ENCODE measurements at places on chromosomes 13 and 19.

DNA sequence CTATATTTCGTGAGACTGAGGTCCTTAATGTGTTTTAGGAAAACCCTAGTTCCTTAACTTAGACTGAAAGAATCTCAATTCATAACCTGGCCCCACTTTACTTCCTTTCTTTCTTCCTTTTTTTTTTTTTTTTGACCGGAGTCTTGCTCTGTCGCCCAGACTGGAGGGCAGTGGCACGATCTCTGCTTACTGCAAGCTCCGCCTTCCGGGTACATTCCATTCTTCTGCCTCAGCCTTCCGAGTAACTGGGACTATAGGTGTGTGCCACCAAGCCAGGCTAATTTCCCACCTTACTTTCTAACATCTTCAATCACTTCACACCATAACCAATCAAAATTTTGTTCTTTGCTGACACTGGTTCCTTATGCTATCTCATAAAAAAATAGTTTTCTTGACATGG lies 2097.0 kb downstream of the PCDH9 start:
- H3K4me1 ChIP-seq = no peaks in the 10 kb centered on the region
- H3K27ac ChIP-seq = no peak overlapping the region
- DNase-seq = no peak
- no peaks in the 10 kb centered on the region for H3K27me3 ChIP-seq
- no peak overlapping the region for H3K4me3 ChIP-seq

- no peaks in the 10 kb centered on the region for H3K36me3 ChIP-seq
- H3K27me3 ChIP-seq = no peaks in the 10 kb centered on the region
- H3K4me3 ChIP-seq = no peak overlapping the region
Observed at GRCh38 chr13:50552424-50552966, 291.0 kb downstream of the DLEU7 start.

- H3K4me1 ChIP-seq = peaks cover 22% of the 10 kb centered on the region
- no peak for DNase-seq
- H3K4me3 ChIP-seq = no peak overlapping the region
- no peaks in the 10 kb centered on the region for H3K36me3 ChIP-seq
- no peak overlapping the region for H3K27ac ChIP-seq
Observed at GRCh38 chr19:30722186-30722585, 350.0 kb downstream of the ZNF536 start.

- peaks cover 10% of the 10 kb centered on the region for H3K27me3 ChIP-seq
- DNase-seq = no peak
- H3K36me3 ChIP-seq = no peaks in the 10 kb centered on the region
- no peak overlapping the region for H3K4me3 ChIP-seq
Observed at GRCh38 chr19:16892868-16893685, 4.3 kb downstream of the F2RL3 start.

GRCh38 chr13:113035213-113035800 lies 66.3 kb downstream of the MCF2L start:
- no peak for DNase-seq
- peaks cover 11% of the 10 kb centered on the region for H3K4me1 ChIP-seq
- H3K27me3 ChIP-seq = no peaks in the 10 kb centered on the region
- no peaks in the 10 kb centered on the region for H3K36me3 ChIP-seq
- H3K27ac ChIP-seq = no peak overlapping the region

GRCh38 chr13:89097994-89098393 lies 1426.8 kb downstream of the SLITRK5 start:
- no peak for DNase-seq
- no peaks in the 10 kb centered on the region for H3K4me1 ChIP-seq
- no peaks in the 10 kb centered on the region for H3K36me3 ChIP-seq
- no peaks in the 10 kb centered on the region for H3K27me3 ChIP-seq

GRCh38 chr13:27271570-27272096 lies 1.0 kb downstream of the RASL11A start:
- peak overlapping the region; percentile 90 for H3K4me3 ChIP-seq
- no peaks in the 10 kb centered on the region for H3K27me3 ChIP-seq
- H3K27ac ChIP-seq = peak overlapping the region; percentile 91
- no peak for DNase-seq
- peaks cover 4% of the 10 kb centered on the region for H3K4me1 ChIP-seq
- no peaks in the 10 kb centered on the region for H3K36me3 ChIP-seq

GRCh38 chr13:76759877-76760276 lies 126.3 kb downstream of the KCTD12 start:
- no peaks in the 10 kb centered on the region for H3K4me1 ChIP-seq
- DNase-seq = no peak
- no peaks in the 10 kb centered on the region for H3K27me3 ChIP-seq
- H3K27ac ChIP-seq = no peak overlapping the region
- no peak overlapping the region for H3K4me3 ChIP-seq

- H3K27ac ChIP-seq = no peak overlapping the region
- no peaks in the 10 kb centered on the region for H3K4me1 ChIP-seq
- no peak for DNase-seq
- H3K4me3 ChIP-seq = no peak overlapping the region
- no peaks in the 10 kb centered on the region for H3K36me3 ChIP-seq
Observed at GRCh38 chr13:109650861-109651260, 135.5 kb downstream of the IRS2 start.

DNA sequence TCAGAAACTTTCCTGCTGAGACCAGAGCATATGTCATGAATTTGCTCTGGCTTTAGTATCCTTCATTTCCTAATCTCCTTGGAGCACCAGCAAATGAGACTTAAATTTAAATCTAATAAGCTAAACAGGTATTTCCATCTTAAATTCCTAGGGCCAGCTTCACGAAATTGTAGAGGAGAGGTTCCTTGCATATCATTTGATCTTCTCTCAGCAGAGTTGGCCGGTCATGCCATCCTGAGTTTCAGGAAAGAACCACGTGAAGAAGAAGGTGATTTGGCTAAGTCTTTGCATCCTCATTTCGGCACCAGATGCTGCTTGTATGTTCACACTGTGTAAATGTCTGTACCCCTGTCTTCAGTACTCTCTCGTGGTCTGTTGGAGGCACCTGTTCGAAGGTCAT lies 370.4 kb upstream of the NBEA start:
- no peak overlapping the region for H3K27ac ChIP-seq
- DNase-seq = no peak
- no peak overlapping the region for H3K4me3 ChIP-seq
- H3K27me3 ChIP-seq = no peaks in the 10 kb centered on the region

DNA sequence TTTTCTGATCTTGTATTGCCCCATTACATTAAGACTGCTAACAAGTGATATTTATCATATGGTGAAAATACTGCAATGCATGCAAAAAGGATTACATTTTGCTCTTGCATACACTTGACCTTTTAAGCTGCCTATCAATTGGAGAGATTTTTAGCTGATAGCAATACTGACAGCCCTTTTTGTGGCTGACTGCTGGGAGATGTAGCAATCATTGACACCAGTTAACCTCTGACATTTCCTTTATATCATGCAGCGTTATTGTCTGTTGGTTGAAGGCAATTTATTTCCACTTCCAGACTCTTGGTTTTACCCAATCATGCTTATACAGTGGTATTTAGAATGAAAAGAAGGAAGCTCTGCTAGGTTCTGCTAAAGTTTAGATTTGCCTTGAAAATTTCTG lies 364.0 kb downstream of the LMO7 start:
- H3K4me3 ChIP-seq = no peak overlapping the region
- no peaks in the 10 kb centered on the region for H3K36me3 ChIP-seq
- H3K27ac ChIP-seq = no peak overlapping the region
- DNase-seq = no peak

GRCh38 chr13:76756451-76756850 lies 129.8 kb downstream of the KCTD12 start:
- no peak overlapping the region for H3K27ac ChIP-seq
- H3K4me1 ChIP-seq = no peaks in the 10 kb centered on the region
- DNase-seq = no peak
- H3K36me3 ChIP-seq = no peaks in the 10 kb centered on the region

DNA sequence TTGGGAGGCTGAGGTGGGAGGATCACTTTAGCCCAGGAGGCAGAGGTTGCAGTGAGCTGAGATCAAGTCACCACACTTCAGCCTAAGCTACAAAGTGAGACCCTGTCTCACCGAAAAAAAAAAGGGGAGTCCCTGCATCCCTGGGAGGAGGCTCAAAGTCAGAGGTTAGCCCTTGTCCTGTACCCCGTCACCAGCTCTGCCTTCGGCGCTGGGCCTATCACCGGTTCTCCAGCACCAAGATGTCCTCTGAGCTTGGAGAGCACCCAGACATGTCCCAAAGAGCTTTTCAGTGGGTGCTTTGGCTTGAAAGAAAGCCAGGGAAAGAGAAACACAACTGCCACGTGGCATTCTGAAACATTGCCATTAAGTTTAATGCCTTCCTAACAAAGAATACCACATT lies 356.9 kb upstream of the TSHZ3 start:
- no peaks in the 10 kb centered on the region for H3K4me1 ChIP-seq
- H3K36me3 ChIP-seq = no peaks in the 10 kb centered on the region
- H3K27me3 ChIP-seq = no peaks in the 10 kb centered on the region
- H3K4me3 ChIP-seq = no peak overlapping the region
- no peak for DNase-seq

Measured in stomach (tissue), 19 donors.